ENCODE measurements at places on chromosomes 16 and 17. TPM values are rescaled to one million over a fixed set of nuclear protein-coding genes. Genes with fewer than 3 reads are reported as not detected.

Gene SLC25A10
- total RNA-seq: 27.8 TPM

DNA sequence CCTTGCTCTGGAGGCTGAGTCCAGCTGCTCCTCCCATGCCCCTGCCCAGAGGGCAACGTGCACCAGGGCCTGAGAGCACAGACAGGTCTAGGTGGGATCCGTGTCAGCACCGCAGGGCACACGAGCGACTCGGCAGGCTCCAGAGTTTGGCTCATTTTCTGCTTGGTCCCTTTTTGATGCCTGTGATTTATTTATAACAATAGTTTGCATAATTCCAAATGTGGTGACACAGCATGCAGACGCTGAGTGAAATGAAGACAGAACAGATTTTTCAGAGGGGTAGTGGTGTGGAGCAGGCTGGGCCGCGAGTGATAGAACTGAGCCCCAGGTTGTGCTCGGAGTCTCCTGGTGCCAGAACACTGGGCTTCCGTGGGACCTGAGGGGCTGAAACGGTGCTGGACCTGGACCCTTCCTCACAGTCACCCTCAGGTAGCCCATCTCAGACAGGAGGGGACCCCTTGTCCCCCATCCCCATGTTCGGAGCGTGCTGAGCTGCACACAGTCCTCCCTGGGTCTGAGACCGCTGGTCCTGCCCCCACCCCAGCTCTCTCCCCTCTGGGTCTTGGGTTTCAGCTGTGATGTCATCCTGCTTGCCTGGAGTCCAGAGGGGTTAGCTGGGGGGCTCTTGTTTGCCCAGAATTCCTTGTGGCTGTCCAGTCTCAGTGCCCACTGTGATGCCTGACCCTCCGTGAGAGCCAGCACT, 95.9 kb downstream of the METRNL start:
- no peak for DNase-seq

GRCh38 chr16:4152267-4152666, 36.0 kb upstream of the ADCY9 start:
- no peak for DNase-seq

DNA sequence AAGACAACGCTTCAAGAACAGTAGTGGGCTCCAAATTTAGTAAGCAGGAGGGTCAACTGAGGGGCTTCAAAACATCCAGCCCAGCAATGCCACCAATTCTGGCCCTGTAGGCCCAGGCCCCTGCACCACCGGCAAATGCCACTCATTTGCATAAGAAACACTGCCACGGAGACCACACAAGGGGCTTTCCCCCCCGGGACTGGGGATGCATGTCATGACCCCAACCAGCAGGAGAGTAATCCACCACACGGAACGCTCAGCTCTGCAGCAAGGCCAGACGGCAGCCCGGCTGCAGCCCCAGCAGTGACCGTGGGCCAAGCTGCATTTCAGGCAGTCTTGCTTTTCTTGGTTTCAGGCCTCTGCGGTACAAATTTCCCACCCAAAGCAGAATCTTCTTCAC, 14.1 kb downstream of the TMEM11 start:
- DNase-seq: no peak

- DNase-seq: peak; percentile 81
Observed at GRCh38 chr16:50146479-50147435, 6.3 kb upstream of the TENT4B start.

DNA sequence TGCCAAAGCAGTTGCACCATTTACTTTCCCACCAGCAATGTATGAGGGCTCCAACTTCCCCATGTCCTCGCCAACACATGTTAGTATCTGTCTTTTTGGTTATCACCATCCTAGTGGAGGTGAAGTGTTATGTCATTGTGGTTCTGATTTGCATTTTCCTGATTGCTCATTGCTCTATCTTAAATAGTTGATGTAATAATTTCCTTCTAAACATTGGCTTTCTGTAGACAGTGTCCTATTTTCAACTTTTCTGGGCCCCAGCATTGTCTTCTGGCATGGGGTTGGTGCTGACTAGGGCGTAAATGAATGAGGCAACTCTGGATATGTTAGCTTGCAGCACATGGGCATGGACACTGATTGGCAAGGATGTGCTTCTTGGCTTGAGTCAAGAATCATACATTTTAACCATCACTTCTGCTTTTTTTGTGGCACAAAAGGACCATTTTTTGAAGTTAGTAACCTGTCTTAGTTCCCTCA, 25.1 kb downstream of the PLCG2 start:
- DNase-seq: no peak

- no peak for DNase-seq
Observed at GRCh38 chr17:74888469-74888868, 5.0 kb downstream of the FADS6 start.

Gene GRAP
- 1.2 TPM for total RNA-seq

DNA sequence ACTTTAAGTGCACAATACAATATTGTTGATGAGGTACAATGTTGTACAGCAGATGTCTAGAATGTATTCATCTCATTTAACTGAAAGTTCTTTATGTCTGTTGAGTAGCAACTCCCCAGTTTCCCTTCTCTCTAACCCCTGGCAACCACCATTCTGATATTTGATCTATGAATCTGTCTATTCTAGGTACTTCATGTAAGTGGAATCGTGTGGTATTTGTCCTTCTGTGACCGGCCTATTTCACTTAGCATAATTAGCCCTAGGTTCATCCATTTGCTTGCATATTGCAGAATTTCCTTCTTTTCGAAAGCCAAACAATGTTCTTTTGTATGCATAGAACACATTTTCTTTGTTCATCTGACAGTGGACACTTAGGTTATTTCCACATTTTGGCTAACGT, 10.8 kb downstream of the RGS9 start:
- no peak for DNase-seq

- DNase-seq: no peak
Observed at GRCh38 chr17:60102632-60103096, 23.9 kb upstream of the HEATR6 start.

- no peak for DNase-seq
Observed at GRCh38 chr17:78475211-78475610, 96.8 kb downstream of the PGS1 start.

DNA sequence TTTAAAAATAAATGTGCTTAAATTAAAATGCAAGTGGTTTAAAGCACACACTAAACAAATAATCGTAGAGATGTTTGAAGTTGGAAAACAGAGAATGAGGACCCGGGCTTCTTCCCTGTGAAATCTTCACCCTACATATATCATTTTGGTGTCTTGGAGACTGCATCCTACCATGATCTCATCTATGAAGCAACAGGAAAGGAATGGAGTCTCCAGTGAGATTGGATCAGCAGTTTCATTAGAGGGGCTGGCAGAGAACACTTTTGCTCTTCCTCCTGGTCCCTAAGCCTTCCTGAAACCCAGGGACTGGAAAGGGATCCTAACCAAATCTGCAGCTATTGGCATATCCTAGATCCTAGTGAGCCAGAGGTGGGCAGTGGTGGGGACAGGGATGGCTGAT, 85.0 kb downstream of the GRIN2A start:
- DNase-seq: no peak

DNA sequence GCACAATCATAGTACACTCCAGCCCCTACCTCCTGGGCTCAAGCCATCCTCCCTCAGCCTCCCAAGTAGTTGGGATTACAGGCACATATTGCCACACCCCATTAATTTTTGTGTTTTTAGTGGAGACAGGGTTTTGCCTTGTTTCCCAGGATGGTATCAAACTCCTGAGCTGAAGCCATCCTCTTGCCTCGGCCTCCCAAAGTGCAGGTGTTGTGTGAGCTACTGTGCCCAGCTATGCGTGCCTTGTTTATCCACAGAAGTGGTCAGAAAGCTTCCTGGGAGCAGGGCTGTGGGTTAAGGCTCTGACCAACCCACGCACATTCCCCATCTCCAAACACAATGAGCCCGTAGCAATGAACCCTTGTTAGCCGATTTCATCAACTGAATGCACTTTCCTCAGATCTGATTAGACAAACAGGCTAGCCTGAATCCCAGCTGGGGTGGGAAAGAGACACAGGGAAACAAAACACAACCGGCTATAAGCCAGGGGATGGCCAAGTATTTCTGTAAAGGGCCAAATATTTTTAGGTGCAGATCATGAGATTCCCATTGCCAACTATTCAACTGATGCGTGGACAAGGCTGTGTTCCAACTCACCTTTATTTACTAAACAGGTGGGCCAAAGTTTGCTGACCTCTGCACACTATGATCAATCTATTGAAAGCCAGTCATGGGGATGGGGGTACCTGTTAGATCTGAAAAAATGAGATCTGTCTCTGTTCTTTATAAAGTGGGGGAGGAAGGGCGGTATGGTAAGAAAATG, 193.6 kb downstream of the CPPED1 start:
- peak; percentile 88 for DNase-seq

Gene KLHL10
- not detected for total RNA-seq

DNA sequence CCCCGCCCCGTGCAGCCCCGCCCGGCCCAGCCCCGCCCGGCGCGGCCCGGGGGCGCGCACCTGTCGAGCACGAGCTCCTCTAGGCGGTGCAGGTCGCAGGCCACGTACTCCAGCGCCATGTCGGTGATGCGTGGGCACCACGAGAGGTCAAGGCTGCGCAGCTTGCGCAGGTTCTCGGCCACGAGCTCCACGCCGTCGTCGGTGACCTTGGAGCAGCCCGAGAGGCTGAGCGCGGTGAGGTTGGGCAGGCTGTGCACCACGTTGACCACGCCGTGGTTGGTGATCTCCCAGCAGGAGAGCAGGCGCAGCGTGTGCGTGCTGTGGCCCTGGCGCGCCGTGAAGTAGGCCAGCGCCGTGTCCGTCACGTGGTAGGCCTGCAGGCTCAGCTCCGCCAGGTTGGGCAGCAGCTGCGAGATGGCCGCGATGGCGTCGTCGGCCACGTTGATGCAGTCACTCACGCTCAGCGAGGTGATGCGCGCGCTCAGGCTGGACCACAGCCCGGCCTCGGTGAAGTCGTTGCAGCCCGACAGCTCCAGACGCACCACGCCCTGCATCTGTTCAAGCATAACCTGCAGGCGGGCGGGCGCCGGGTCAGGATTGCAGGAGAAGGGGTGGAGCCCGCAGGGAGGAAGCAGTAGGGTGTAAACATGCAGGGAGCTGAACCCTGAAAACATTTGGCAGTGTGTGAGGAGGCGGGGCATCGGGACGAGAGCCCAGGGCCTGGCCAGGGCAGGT, 5.3 kb upstream of the WDR24 start:
- no peak for DNase-seq

GRCh38 chr17:47690121-47690520, 3.8 kb upstream of the TBKBP1 start:
- no peak for DNase-seq

GRCh38 chr17:12744298-12744697, 45.0 kb upstream of the ARHGAP44 start:
- no peak for DNase-seq

GRCh38 chr16:10130538-10130937, 51.7 kb downstream of the GRIN2A start:
- no peak for DNase-seq

Gene CFAP97D1
- total RNA-seq: not detected

DNA sequence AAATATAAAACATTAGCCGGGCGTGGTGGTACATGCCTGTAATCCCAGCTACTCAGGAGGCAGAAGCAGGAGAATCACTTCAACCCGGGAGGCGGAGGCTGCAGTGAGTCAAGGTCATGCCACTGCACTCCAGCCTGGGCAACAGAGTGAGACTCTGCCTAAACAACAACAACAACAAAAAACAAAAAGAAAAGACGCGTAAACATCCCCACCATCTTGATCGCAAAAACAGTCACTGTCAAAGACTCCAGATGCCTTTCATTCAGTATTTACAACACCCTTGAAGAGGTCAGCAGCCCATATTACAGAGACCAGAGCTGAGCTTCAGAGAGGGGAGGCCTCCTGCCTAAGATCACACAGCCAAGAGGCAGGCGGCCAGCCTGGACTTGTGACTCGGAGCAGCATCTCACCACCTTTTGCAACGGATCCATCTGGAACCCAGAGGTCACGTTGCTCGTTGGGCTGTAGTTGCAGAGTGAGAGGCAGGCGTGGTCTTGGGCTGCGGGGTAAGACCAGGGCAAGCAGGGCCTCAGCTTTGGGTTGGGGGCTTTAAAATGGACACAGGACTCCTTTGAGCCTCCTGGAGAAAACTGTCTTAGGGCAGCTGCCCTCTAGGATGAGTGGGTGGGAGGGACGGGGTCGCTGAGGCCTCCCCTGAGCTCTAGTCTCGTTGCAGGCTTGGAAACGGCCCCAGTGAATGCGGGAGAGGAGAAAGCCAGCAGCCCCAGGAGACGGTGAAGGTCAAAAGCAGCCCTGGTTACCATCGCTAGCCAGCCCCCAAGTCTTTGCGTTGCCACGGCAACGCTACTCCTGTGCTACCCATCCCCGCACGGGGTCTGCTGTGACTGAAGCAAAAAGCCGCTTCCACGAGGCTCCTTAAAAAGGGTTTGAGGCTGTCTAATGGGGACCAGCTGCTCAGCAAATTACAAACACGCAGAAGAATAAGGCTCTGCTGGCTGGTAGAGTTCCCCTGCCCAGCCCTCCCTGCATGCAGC, 26.1 kb downstream of the LGALS3BP start:
- DNase-seq: no peak

DNA sequence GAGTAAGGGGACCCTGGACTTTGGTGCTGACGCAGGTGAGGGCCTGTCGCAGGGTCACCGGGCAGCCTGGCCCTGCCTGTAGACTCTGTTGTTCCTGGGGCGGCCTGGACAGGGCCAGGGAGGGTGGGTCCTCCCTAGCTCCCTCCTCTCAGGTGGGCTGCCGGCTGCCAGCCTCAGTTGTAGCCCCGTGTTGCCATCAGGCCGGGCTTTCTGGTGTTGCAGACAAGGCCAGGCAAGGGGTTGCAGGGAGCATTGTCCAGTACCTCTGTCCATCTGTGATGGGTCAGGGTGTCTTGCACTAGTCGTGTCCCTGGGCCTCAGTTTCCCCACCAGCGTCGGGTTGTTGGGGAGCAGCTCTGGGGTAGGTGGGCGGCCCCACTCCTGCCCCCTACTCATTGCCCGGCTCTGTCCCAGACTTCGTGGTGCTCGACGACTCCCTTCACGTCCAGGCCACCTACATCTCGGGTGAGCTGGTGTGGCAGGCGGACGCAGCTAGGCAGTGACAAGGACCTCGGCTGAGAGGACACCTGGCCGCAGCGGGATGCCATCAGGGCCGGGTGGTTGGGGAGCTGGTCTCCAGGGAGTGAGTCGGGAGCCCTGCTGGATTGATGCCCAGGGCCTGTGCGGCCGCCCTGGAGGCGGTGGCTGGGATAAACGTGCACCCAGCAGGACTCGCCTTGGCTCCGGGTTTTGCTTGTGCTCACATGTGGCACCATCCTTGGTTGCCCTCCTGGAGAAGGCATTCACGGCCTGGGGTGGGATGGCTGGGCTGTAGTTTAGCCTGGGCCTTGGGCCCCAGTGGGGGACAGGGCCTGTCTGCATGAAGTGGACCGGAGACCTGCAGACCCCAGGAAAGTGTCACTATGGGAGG, 1.9 kb downstream of the CEMP1 start:
- no peak for DNase-seq

Gene HYDIN
- 7.3 TPM for total RNA-seq

- no peak for DNase-seq
Observed at GRCh38 chr16:23506606-23506994, 3.7 kb downstream of the GGA2 start.

Gene SLC16A13
- total RNA-seq: 6.0 TPM

Measured in kidney epithelial cell (primary cell).